Right lung (tissue), 10 donors: ENCODE measurements at places on chromosomes 1 and 21.

DNA sequence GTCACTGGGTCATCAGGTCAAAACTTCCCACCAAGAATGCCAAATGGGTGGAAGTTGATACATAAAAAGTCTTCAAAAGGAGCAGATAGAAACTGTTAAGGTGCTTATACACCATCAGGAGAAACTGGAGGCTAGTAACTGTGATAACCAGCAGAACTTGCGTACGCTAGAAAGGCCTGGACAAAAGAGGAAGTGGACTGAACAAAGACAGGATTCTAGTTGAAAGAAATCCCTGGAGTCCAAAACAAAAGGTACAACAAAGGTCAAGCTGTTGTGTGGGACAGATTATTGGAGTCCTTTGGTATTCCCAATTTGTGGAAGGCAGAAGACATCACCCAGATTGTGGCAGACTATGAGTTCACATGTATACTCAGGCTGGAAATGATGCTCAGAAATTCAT lies 215.8 kb upstream of the PBX1 start:
- DNase-seq, result no peak

GRCh38 chr21:43206231-43207042 lies 37.6 kb downstream of the CRYAA start:
- no peak for DNase-seq

DNA sequence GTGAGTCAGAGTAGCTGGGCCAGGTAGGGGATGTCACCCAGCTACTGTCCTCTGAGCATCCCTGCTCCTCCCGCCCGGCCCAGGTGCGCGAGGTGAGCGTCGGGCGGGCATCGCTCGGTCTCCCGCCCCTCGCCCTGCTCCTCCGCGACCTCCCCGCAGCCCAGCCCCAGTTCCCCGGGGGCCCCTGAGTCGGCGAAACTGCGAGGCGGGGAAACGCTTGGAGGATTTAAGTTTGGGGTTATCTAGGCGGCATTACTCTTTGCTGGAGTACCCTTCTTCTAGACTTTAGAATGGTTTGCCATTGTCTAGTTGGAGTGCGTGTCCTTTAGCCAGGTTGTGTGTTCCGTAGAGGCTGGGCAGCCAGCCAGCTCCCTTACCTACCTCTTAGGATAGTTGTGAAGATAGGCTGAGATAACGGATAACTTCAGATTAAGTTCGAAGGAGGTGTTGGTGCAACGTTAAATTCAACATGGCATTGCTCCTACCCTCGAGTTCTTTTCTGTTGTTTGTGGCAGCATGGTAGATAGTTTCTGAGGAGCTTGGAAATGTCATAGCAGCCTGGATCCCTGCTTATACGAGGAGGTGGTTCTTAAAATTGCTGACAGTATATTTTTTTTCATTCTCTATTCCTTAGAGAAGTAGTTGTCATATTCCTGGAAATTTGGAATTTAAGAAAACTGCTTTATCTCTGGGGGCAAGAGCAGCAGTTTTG lies 697 bp downstream of the AGO3 start:
- DNase-seq, result no peak

DNA sequence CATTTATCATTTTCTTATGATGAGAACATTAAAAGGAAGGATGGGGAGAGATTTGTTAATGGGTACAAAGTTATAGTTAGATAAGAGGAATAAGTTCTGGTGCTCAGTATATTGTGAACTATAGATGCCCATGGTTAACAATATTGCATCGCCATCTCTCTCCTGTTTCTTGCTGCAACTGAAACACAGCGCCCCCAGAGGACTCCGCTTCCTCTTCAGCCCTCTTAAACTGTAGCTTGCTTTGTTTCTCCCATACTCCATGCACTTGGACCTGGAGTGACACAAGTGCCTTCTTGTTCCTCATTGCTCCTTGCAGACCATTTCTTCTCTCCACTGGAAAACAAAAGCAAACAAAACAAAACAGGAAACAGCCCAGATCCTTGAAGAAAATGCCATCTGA lies 70.1 kb upstream of the NTPCR start:
- no peak for DNase-seq
